ENCODE measurements at places on chromosomes 1 and 21.
A peak's percentile ranks its signal among the peaks of the same experiment; 100 is the strongest.

DNA sequence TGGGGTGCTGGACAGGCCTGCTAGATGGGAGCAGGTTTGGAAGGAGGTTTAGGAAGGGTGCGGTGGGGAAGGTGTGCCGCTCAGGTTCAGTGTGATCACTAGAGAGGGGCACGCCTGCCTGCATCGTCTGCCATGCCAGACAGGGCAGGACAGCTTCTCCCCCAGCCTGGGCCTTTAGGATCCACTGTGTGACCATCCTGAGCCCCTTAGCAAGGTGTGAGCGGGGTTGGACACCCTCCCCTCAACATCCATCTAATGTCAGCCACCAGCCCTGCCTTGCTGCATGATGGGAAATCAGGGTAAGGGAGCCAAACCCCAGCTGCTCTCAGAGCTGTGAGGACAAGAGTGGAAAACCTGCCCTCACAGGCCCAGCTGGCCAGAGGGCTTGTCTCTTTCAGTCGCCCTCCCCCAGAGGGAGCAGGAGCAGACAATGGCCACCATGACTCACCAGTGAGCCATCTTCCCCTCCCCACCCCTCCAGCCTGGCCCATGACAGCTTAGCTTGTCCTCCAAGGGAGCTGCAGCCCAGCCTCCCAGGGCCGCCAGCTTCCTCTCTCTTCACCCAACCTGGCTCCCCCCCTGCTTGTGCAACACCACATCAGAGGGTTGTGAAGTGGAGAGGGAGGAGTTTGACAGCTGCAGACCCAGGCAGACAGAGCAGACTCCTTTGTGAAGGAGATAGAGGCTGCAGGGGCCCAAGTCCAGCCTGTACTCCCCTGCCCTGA lies 37.0 kb downstream of the NUAK2 start:
- DNase-seq: peak; percentile 80

GRCh38 chr21:42614396-42614795 lies 39.0 kb upstream of the PDE9A start:
- DNase-seq: no peak

- no peak for DNase-seq
Observed at GRCh38 chr1:171179318-171180227, 5.5 kb upstream of the FMO2 start.

GRCh38 chr21:25722631-25723030 lies 12.1 kb downstream of the ATP5PF start:
- DNase-seq: no peak

DNA sequence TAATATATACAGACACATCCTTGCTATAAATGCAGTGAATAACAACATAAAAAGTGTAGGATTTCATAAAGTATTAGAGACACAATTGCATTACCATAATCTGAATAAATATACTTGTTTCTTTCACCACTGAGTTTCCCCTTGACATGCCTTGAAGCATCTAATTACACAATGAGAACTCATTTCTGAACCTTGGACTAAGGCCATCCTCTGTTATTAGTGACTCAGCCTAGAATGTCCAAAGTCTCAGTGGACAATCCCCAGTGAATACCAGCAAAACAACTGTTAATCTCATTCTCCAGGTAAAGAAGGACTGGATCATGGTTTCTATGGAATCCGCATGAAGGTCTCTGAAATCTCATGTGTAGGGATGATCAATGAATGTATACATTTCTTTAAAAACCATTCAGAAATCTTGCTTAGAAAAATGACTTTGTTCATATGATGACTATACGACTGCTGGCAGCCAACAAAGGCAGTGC lies at the start of gene OR2L5:
OR2L5 (plus strand) TSS at position 432 of the 482 bp plus-strand sequence. CDS start 8,288 bp downstream, outside the sequence.
- DNase-seq: no peak

- DNase-seq: peak; percentile 72
Observed at GRCh38 chr1:27556781-27557595, 47.0 kb downstream of the AHDC1 start.

DNA sequence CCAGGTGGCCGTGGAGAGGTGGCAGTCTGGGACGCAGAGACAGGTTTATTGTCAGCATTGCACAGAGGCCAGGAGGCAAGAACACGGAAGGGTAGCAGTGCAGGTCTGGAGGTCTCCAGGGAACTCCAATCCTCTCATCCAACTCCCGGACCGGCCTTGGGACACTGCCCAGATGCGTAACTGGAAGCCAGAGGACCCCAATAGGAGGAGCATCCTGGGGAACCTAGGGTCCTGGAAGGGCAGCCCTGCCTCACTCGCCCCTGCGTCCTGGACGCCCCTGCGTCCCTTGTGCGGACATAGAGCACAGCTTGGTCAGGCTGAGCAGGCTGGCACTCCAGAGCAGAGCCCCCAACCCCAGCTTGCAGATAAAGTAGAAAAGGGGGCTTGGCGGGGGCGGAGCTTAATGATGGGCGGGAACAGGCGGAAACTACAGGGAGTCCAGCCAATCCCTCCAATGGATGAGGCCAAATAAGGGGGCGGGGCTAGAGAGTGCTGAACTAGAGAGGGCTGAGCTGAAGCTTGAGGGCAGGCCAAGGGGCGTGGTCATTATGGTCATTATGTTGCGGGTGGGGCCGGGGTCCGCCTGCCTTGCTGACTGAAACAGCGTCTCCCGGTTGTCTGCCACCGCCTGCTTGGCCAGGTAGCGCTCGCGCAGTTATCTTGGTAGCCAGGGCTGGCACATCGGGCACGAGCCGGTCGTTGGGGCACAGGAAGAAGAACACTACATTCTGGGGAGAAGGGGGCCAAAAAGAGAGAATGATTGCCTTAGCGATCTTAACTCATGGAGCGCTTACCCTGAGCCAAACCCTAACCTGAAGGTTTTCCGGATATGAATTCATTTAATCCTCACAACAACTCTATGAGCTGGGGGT lies 3.7 kb upstream of the ARHGEF19 start:
- DNase-seq: peak; percentile 84

- no peak for DNase-seq
Observed at GRCh38 chr1:67847466-67847865, 14.2 kb upstream of the GNG12 start.

DNA sequence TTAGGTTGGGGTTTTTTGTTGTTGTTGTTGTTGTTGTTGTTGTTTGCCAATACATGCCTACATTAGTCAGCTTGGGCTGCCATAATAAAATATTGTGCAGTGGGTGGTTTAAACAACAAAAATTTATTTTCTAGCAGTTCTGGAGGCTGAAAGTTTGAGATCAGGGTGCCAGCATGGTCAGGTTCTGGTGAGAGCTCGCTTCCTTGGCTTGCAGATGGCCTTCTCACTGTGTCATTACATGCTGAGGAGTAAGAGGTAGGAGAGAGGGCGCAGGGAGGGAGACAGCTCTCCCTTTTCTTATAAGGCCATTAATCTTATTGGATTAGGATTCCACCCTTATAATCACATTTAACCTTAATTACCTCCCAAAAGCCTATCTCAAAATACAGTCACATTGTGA lies 52.7 kb downstream of the DIRAS3 start:
- DNase-seq: no peak

GRCh38 chr1:230270559-230271281 lies 155.4 kb downstream of the PGBD5 start:
- no peak for DNase-seq

GRCh38 chr21:14353231-14353630 lies 29.7 kb downstream of the HSPA13 start:
- DNase-seq: no peak

Measured in DMS79 treated with DMSO at 0.1 percent for 48 hours (cell line).